Panc1 (cell line): ENCODE measurements at places on chromosomes 16 and 17. TPM values are rescaled to one million over a fixed set of nuclear protein-coding genes. Genes with fewer than 3 reads are reported as not detected.

IGFALS gene
- total RNA-seq: 0.10 TPM

LPO gene
- total RNA-seq: not detected

KCNH6 gene
- total RNA-seq: not detected

DNA sequence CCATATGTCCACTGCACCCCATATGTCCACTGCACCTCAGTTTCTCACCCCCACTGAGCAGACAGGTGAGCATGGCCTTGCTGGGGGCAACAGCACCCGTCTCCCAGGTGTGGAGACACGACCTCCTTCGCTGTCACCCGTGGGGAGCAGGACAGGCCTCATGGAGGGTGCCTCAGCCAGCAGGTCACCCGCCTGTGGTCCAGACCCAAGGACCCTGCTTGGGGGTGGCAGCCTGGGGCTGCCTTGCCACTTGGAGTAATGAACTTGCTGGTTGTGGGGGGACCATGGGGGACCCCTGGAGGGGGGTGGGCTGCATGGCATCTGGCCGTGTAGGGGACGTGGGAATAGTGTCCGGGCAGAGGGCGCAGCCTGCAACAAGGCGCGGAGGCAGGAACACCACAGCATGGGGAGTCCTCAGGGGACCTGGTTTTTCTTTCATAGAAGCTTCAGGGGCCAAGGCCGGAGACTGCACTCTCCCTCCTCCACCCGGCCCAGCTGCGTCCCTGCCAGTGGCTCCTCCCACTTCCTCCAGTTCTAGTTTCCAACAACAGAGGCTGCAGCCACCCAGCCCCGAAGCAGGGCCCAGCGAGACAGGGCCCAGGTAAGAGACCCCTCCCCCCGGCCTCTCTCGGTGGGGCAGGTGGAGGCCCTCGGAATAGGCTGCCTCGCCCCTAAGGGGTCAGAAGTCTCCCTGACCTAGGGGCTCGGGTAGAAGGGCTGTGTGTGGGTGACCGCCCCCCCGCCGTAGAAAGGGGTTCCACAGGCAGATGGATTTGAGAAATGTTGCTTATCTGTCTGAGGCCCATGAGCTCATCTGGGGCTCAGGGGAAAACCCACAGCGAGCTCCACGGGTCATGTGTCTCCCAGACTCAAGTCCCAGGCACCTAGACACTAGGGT is at the start of gene NHLRC4:
TSS of gene NHLRC4 (plus strand) at position 531 of the 898 bp plus-strand sequence. CDS start 1,043 bp downstream, outside the sequence.
- no peaks in the 10 kb centered on the region for H3K27me3 ChIP-seq
- H3K4me3 ChIP-seq: no peak within 1 kb of the TSS
- no peaks in the 10 kb centered on the region for H3K36me3 ChIP-seq
- no peak for DNase-seq
- H3K27ac ChIP-seq: peak within 1 kb of the TSS; percentile 93
- peaks cover 57% of the 10 kb centered on the region for H3K4me1 ChIP-seq

GRCh38 chr16:79839466-79840341 is 239.2 kb upstream of the MAF start:
- H3K36me3 ChIP-seq: no peaks in the 10 kb centered on the region
- no peaks in the 10 kb centered on the region for H3K27me3 ChIP-seq
- H3K4me3 ChIP-seq: no peak overlapping the region
- no peak for DNase-seq

DNA sequence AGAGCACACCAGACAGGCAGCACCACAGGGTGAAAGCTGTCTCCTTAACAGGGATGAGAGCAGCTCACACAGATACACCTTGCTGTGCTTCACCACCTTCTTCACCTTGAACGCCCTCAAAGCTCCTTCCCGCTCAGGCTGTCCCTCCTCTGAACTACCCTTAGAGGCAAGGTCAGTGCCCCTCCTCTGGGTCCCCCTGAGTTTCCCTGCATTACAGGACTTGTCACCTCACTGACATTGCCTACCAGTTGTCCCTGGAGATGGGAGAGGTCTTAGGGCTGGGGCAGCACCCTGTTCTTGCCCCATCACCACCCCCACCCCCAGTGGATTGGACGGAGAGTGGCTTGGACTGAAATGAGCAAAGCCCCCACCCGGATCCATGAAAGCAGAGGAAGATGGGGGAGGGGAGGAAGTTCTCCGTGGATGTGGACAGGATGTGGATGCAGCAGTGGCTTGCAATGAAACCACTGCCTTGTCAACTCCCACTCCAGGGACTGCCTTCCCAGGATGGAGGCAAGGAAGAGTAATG is 73.2 kb upstream of the CDH5 start:
- H3K4me1 ChIP-seq: no peaks in the 10 kb centered on the region
- no peak overlapping the region for H3K27ac ChIP-seq
- H3K27me3 ChIP-seq: no peaks in the 10 kb centered on the region; the same call in 1 of the 2 replicates
- no peak for DNase-seq
- no peaks in the 10 kb centered on the region for H3K36me3 ChIP-seq
- H3K4me3 ChIP-seq: no peak overlapping the region

PPL gene
- total RNA-seq: 89.4 TPM

DNA sequence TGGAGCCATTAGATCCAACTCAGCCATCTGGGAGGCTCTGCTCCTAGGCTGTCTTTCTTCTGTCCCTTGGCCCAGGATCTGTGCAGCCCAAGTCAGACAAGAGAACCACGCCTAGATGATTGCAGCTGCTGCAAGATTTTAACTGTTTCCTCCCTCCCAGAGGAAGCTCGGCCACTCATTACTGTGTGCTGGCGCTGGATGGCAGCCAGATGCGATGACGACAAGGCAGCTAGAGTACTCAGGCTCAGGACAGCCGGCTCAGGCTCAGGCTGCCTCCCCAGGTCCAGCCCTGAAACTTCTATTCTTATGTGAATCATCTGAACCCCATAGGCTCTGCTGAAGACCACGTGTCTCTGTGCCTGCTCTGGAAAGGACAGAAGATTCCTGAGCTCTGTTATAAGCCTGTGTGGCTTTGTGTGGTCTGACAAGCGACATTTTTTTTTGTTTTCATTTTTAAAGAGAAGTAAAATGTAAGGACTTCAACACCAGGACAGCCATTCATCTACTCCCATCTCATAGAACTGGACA is 32.1 kb upstream of the FBXW10B start:
- peak; percentile 98 for DNase-seq
- peaks cover 16% of the 10 kb centered on the region for H3K4me1 ChIP-seq
- peak overlapping the region; percentile 57 for H3K4me3 ChIP-seq
- H3K27me3 ChIP-seq: no peaks in the 10 kb centered on the region
- peak overlapping the region; percentile 85 for H3K27ac ChIP-seq

DNA sequence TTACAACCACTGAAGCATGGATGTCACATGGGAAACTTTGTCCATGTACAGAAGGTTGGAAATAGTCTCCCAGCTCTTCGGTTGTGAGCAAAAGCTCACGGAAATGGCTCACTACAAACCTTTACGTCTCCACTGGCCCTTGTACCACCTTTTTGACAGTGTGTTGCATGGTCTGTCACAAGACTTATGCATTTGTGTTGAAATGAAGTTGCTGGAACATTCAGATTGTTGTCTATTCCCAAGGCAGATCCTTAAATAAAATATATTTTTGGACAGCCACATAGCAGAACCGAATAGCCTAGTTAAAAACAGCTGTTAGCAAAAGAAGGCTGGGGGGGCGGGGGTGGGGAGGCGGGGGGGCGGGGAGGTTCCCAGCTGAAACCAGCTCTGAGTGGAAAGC is 39.2 kb downstream of the KNOP1 start:
- no peak overlapping the region for H3K4me3 ChIP-seq
- no peaks in the 10 kb centered on the region for H3K36me3 ChIP-seq
- H3K27ac ChIP-seq: no peak overlapping the region
- H3K27me3 ChIP-seq: no peaks in the 10 kb centered on the region
- H3K4me1 ChIP-seq: no peaks in the 10 kb centered on the region
